ENCODE measurements at places on chromosomes 2 and 18.

- DNase-seq: no peak
Observed at GRCh38 chr2:70388813-70389212, 86.9 kb upstream of the FAM136A start.

- peak; percentile 5 for DNase-seq
Observed at GRCh38 chr18:68874361-68874760, 76.5 kb downstream of the CCDC102B start.

GRCh38 chr2:144267239-144267638, 252.7 kb downstream of the ZEB2 start:
- DNase-seq: no peak

GRCh38 chr2:232485348-232485756, 2.3 kb downstream of the ECEL1 start:
- DNase-seq: no peak

- DNase-seq: no peak
Observed at GRCh38 chr18:79476031-79476917, 80.5 kb downstream of the NFATC1 start.

All from fibroblast of skin of scalp (primary cell).